Activated naive CD4-positive, alpha-beta T cell treated with anti-CD3 and anti-CD28 coated beads, Interleukin-2, amount 50 U/mL, for 16 hours (primary cell): ENCODE measurements at places on chromosomes 1 and 21.

- no peak for DNase-seq
Measured at GRCh38 chr1:6487804-6488484, 3.5 kb downstream of the PLEKHG5 start.

DNA sequence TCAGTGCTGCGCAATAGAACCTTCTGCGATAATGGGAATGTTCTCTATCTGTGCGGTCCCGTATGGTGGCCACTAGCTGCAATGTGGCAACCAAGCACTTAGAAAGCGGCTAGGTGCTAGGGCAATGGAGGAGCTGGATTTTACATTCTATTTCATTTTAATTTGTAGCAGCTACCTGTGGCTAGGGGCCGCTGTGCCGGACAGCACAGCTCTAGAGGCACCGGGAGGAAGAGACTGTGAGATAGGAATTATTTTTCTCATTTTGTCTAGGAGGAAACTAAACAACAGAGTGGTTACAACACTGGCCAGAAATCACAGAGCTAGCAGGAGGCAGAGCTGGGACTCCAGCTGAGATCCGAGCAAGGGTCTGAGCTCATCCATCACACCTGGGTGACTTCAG lies 130.6 kb upstream of the CD34 start:
- no peak for DNase-seq

DNA sequence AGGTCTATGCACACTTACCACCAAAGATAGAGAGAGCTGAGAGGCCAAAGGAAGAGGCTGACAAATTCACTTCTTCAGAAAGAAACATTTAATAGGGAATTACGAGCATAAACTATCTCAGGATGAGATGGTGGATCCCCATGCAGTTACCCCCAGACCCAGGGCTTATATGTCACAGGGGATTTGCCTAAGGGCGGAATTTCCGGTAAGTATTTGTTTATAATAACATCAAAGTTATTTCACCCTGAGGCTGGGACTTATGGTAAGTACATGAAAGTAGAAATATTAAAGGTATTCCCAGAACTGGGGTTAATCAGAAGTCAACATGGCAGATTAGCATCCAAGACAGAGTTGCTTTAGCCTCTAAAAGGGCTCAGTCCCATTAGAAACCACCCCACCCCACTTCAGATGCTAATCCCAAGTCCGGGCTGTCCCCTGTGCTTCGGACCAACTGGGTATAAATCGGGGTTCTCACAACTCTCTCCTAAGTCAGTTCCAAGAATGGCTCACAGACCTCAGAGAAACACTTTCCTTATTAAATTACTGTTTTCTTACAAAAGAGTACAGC lies 247.4 kb upstream of the ZP4 start:
- DNase-seq = no peak

DNA sequence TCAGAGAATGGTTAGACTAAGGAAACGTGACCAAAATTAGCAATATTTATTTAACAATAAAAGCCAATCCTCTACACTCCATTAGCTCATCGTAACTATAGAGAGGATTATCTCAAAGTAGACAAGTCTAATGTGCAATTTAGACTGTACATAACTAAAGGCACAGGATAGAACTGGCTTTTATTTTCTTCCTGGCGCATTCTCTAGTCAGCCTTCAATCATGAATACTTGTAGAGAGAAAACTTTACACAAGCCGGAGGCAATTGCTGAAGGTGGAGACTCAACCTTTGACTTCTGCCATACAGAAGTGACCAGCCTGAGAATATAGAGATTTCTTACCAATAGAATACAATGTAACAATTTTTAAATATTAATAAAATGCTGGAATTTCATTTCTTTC lies 777.9 kb downstream of the LTN1 start:
- no peak for DNase-seq

GRCh38 chr1:156128308-156128653 lies 13.8 kb downstream of the LMNA start:
- DNase-seq = no peak

GRCh38 chr1:10399444-10399941 lies 629 bp downstream of the PGD start:
- peak; percentile 14 for DNase-seq

GRCh38 chr1:210981490-210981889 lies 152.5 kb downstream of the KCNH1 start:
- DNase-seq = no peak

GRCh38 chr1:162421258-162422164 lies 9.6 kb upstream of the SH2D1B start:
- DNase-seq = no peak

GRCh38 chr1:119483441-119484200 lies 23.4 kb upstream of the HSD3B1 start:
- no peak for DNase-seq

DNA sequence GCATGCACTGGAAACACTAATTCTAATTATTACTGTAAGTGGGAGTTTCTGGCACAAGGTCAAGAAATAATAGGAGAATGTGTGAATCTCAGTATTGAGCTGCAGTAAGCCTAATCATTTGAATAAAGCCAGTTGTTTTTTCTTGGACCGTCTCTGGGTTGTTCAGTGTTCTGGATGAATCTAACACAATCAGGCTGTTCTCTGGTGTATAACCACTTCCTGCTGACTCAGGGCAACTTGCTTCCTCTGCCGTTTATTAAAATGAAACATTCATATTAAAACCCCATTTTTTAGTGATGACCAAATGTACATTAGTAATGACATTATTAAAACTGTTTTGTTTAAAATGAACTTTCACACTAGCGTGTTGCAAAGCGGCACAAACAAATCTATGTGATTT lies 273.1 kb upstream of the SNX7 start:
- no peak for DNase-seq

DNA sequence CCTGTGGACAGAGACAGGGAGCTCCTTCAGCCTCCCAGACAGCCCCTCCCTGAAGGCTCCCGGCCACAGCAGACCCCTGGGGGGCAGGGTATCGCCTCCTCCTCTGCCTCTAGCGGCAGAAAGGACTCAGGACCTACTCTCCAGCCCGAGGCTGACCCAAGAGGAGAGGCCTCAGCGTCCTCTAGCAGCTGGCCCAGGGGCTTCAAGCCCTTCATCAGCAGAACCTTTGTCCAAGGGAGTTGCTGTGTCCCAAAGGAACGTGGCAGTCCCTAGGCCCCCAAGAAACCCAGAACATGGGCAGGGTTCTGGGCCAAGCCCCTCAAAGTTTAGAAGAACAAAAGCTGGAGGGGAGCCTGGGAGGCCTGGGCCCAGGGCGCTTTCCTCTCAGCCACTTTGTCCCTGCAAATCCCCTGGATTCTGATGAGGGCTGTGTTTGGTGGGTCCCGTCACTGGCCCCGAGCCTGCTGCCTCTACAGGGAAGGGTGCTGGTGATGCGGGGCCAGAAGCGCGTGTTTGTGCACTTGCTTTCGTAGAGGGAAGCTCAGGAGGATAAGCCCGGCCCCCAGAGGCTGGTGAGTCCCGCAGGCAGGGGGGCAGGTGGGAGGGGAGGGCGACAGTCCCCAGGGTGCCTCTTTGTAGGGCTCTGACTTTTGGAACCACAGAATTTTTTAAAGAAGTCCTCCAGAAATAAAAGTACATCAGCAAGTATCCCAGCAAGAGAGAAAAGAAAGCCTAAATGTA lies 13.3 kb downstream of the ITGB2 start:
- no peak for DNase-seq

GRCh38 chr1:88265606-88266005 lies 418.5 kb upstream of the PKN2 start:
- DNase-seq = no peak

DNA sequence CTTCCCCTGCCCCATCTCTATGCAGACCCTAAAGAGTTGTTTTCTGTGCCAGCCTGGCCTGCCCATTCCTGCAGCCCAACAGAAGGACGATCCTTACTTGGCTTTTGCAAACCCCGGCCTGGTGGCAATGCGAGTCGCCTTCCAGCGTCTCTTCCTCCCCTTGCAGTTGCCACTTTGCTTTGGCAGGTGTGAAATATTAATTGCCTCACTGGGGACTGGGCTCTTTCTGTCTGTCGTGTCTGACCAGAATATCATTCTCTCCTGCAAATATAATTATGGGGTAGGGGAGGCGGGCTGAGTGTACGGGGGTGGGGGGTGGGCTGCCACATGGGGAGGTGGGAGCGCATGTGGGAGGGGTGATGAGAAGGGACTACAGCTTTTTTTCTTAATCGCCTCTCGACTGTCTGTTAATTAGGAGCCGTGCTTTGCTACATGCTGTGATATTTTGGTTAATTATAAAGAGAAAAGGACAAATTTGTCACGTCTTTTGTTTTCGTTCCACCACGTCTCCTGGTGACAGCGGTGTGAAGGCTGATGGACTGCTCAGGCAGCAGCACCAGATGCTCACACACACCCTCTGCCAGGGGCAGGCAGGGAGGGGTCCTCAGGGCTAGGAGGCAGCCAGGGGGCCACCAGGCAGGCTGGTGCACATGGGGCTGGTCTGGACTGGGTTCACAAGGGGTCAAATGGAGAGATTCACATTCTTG lies 80.1 kb upstream of the CD34 start:
- DNase-seq = no peak

DNA sequence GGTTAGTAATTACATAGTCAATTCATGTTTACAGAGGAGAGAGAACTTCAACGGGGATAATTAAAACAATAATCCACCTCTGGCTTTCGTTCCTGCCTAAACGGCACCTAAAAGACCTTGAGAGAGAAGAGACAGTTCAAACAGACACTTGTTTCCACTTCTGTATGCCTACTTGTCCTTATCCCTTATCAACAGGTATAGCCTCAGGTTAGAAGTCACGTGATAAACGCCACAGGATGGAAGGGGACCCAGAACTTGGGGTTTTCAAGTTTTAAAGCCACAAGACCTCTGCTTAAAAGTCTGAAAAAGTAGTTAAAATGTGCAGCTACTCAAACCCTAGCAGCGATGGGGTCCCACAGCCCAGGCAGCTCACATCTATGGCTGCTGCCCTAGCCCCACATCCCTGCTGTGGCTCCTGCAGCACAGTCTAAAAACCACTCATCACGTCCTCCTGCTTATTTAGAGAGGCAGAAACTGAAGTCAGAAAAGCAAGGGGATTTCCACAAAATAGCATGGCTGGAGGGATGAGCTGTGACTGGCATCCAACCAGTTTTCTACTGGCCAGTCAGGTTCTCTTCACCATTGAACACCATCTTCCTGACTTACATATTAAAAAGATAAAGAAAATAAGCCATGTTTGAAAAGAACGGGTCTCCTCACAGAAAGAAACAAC lies 51.2 kb upstream of the SEC16B start:
- no peak for DNase-seq

- DNase-seq = no peak
Measured at GRCh38 chr21:29307718-29308455, 9.2 kb downstream of the BACH1 start.

GRCh38 chr1:169712309-169712631 lies 850 bp upstream of the SELL start:
- no peak for DNase-seq

GRCh38 chr1:152741656-152742055 lies 16.2 kb upstream of the KPRP start:
- DNase-seq = no peak

- no peak for DNase-seq
Measured at GRCh38 chr1:170273291-170274130, 127.8 kb downstream of the NTMT2 start.

DNA sequence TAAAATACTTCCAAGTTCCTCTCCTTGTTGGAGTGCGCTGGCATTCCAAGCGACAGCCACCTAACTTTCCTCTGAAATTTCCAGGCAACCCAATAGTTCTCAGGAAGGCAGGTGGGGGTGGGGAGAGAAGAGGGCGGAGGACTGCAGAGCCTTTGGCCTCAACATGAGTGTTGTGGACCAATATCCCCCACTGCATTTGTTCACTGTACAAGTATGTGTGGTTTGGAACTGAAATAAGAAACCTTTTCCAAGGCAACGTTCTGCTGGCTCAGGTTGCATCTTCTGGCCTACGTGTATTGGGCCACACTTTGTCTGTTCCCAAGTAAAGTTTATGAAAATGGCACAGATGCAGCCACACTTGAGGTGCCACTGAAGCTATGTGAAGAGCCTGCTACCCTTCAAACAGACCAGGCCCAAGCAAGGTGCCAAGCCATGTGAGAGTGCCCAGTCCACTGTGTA lies 153.4 kb downstream of the DHRS3 start:
- DNase-seq = no peak

GRCh38 chr1:102724741-102725140 lies 383.6 kb downstream of the COL11A1 start:
- no peak for DNase-seq

GRCh38 chr1:53601031-53601745 lies 137.8 kb downstream of the GLIS1 start:
- DNase-seq = no peak

DNA sequence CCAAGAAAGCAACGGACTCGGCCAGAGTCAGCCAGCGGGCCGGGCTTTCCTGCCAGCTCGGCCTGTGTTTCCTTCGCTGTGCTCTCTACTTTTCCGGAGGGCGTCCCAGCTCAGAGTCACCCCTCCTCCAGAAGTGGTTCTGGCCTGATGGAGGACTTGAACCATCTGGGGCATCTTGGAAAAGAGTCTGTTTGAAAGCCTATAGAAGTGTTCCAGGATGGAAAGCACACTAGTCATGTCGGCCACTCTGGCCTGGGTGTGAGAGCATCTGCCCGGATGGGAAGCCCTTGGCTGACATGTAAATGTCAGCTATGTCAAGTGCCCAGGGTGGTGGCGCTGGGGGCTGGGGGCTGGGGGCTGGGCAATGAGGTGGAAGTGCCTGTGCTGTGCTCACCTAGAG lies 113.4 kb downstream of the DHRS3 start:
- no peak for DNase-seq

- no peak for DNase-seq
Measured at GRCh38 chr1:12012560-12013316, 6.6 kb upstream of the MIIP start.

DNA sequence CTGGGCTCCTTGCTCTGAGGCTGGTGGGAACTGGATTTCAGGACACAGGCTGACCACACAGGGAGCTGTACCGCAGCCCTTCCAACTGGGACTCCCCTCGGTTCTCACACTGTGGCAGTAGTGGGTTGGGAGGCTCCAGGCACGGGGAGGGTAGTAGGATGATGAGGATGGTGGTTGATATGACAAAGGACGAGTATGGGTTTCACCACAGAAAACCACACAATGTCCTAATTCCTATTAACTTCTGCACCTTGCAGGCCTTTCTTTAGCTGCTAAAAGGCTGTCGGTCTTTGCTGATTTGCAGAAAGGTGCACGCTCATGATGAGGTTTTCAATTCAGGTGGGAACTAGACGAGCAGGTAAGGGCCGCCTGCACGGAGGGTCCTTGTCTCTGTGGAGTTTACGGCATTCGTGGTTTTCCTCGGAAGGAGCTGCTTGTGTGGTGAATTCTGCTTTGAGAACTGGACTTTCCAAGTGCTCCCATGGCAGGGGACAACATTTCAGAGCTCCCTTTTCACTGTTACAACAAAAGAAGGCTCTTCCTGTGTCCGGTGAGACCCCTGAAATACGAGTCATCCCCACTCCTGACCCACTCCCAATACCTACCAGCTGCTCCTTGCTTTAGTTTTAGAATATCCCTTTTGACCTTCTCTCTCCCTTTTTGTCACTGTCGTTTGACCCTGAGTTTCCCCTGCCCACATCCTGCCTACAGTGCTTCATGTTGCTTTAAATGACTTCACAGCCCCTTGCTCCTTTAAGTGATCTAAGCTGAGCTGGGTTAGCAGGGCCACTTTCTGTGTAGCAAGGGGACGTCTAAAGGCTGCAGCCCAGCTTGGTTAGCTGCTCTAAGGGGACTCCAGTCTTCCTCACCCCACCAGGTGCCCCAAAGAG lies 125.1 kb downstream of the MRPS6 start:
- no peak for DNase-seq

- DNase-seq = no peak
Measured at GRCh38 chr1:177927021-177927596, 42.7 kb downstream of the SEC16B start.
